B cell (primary cell): ENCODE measurements at places on chromosomes 1 and 21.

GRCh38 chr1:85580872-85581801 lies 576 bp downstream of the CCN1 start:
- peak; percentile 61 for DNase-seq

DNA sequence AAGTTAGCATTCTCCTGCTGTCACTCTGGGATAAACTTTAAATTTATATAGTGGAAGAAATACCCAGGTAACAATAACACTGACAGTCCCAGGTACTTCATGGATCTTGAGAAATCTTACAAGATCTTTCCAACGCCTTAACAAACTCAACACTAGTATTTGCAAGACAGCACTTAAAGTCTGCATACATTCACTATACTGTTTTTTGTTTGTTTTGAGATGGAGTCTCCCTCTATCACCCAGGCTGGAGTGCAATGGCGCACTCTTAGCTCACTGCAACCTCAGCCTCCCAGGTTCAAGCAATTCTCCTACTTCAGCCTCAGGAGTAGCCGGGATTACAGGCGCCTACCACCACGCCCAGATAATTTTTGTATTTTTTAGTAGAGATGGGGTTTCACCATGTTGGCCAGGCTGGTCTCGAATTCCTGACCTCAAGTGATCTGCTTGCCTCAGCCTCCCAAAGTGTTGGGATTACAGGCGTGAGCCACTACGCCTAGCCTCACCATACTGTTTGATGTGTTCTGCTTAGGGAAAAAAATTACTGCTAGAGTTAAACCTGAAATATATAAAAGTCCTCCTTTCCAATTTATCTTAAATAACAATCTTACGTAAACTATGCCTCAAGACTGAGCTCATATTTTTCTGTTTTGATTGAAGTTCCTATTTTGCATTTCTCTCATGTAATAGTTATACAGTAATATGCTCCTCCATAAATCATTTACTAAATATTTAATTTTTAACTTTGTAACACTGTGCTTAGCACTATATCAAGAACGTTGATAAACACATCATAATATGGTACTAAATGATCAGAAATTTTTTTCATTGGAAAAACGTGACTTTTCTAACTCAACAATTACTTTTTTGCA lies 17.5 kb downstream of the EYA3 start:
- no peak for DNase-seq

DNA sequence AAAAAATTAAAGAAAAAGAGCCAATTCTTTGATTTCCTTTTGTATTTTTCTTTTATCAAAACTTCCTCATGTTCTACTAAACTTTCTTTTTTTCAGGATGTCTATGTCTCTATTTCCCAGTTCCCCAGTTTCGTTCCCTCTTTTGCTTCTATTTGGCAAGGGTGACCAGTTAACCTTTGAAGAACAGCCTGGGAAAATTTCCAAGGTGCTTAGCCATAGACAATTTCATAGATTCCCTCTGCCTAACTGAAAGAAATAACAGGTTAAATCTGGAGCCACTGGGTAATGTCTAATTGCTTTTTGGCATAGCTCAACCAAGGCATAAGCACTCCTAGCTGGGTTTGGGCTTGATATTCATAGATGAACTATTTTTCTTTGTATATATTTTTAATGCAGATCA lies 272.3 kb downstream of the ADGRL2 start:
- DNase-seq, result no peak

DNA sequence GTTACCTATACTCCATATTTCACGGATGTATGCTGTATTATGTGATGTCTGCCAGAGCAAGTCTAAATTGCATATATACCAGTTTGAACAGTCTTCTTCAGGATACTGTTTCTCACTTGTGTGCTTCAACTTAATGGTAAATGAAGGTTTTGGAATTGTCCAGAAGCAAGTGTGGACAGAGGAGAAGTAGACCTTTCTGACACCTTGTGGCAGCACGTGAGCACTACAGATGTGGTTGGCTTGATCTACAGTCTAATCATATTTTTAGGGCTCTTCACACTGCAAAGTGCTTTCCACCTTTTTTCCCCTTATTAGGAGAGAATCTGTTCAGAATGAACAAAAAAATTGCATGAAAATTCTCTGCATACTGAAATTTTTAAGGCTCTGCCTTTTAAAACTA lies 10.9 kb downstream of the MORC3 start:
- peak; percentile 75 for DNase-seq

GRCh38 chr1:68496680-68497357 lies at the start of gene DEPDC1:
Gene DEPDC1 (minus strand): TSS chr1:68497082. CDS start chr1:68496999, 83 bp downstream.
- DNase-seq, result peak; percentile 75

- DNase-seq, result no peak
Measured at GRCh38 chr1:8211883-8212579, 105.9 kb upstream of the SLC45A1 start.

DNA sequence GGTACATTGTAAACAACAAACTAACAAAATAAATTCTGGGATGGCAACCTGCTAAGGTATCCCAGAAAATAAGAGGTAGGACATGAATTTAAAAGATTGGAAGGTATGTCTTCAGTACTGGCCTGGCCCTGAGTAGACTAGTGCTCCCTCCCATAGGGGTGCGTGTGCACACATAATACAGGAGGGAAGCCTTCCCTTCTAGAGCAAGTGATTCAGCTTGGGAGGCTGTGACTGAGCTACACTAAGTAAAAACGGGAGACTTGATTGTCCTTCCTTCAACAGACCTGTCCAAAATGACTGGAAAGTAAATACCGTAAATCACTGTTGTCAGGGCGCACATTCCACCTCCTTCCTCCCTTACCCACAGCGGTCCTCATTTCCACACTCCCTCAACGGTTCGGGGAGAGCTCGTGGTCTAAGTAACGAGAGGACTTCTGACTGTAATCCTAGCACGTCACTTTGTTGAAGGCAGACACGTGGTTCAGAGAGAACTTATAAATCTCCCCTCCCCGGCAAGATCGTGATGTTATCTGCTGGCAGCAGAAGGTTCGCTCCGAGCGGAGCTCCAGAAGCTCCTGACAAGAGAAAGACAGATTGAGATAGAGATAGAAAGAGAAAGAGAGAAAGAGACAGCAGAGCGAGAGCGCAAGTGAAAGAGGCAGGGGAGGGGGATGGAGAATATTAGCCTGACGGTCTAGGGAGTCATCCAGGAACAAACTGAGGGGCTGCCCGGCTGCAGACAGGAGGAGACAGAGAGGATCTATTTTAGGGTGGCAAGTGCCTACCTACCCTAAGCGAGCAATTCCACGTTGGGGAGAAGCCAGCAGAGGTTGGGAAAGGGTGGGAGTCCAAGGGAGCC lies at the start of gene TGFB2:
Gene TGFB2 (plus strand): TSS at position 523 of the 859 bp plus-strand sequence. CDS start 1,366 bp downstream, outside the sequence.
- peak; percentile 76 for DNase-seq

GRCh38 chr21:27557356-27557755 lies 590.5 kb upstream of the ADAMTS5 start:
- DNase-seq, result no peak

GRCh38 chr1:236685917-236686814 lies at the start of gene ACTN2:
Gene ACTN2 (plus strand): TSS chr1:236686499. CDS start chr1:236686674, 175 bp downstream.
- DNase-seq, result peak; percentile 51

DNA sequence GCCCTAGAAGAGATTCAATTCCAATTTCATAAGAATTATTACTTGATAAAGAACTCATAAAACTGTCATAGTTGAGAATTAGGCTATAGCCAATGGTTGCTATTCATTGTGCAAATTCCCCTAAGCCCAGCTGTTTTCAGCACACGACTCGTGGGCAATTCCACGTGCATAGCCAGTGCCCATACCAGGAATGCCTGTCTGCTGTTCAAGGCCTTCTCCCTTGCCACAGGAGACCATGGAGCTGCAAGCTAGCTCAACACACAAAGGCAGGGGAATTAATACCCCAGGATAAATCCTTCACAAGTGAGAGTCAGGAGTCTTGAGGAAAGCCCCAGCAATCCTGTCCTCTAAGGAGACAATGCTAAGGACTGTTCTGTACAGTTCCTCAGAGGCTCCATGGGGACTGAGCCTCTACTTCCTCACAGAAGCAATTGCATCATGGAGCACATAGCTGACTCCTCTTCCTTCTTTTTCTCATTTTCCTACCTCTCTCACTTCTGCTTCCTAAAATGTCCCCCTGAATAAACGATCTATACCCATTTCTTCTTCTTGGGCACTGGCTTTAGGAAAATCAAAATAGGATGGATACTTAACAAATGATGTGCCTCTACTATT lies 19.1 kb upstream of the CHRM3 start:
- DNase-seq, result no peak

GRCh38 chr1:211741116-211741515 lies 65.7 kb upstream of the NEK2 start:
- DNase-seq, result no peak

- no peak for DNase-seq
Measured at GRCh38 chr1:210709701-210710100, 381.0 kb downstream of the HHAT start.

GRCh38 chr1:89363196-89363595 lies 663 bp upstream of the GBP6 start:
- no peak for DNase-seq

- DNase-seq, result no peak
Measured at GRCh38 chr1:55957276-55957675, 622.1 kb downstream of the PLPP3 start.

DNA sequence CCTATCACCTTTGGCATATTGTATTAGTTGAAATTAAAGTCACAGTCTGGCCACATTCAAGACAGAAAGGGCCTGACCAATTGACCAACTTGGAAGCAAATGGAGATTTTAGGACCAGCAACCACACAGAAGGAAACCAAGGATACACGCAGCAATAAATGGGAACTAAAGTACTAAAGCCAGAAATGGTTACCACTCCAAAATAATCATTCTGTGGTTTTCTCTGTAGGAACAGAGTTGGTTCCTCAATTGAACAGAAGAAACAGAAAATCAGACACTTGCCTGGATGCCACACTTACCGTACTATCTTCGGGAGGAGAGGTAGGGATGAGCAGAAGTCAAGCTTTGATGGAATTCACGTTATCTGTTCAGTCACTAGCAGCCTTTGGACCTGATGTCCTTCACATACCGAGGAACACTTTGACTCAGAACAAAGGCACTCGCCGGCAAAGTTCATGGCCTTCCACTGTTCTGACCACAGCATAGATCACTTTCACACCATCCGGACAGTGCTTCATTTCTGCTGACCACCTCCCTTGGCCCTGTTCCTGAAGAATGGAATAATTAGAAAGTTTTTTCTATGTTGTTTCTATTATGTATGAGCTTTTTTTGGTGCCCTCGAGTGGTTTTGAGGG lies 96.9 kb downstream of the LPAR3 start:
- DNase-seq, result no peak

GRCh38 chr1:8276173-8276914 lies 41.6 kb upstream of the SLC45A1 start:
- no peak for DNase-seq

- DNase-seq, result no peak
Measured at GRCh38 chr1:230910755-230911117, 42.4 kb upstream of the C1orf198 start.

DNA sequence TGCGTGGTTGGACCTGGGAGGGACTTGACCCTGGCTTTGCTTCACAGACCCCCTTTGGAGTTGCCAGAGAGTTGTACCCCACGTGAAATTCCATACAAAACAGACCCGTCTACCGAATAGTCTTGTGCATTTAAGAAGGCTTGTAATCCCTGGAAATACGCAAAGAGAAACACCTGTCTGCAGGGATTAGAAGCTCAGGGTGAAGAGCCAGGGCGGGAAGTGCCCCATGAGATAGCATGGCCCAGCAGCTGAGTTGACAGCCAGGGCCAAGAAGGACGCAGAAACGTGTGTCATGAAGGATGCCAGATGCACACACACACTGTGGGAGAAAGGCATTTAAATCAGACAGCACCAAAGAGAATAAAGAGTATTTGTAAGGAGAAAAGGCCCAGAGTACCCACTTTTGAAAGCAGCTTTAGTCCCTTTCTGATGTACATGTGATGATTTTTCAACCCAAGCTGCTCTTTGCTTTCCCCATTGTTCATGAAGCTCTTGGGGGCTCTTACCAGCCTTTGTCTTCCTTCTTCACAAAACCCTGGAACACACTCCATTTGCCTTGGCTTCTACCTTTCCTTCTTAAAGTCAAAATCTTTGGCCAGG lies 46.6 kb downstream of the PCP4 start:
- DNase-seq, result no peak

- no peak for DNase-seq
Measured at GRCh38 chr1:63475761-63476160, 47.3 kb downstream of the ITGB3BP start.

DNA sequence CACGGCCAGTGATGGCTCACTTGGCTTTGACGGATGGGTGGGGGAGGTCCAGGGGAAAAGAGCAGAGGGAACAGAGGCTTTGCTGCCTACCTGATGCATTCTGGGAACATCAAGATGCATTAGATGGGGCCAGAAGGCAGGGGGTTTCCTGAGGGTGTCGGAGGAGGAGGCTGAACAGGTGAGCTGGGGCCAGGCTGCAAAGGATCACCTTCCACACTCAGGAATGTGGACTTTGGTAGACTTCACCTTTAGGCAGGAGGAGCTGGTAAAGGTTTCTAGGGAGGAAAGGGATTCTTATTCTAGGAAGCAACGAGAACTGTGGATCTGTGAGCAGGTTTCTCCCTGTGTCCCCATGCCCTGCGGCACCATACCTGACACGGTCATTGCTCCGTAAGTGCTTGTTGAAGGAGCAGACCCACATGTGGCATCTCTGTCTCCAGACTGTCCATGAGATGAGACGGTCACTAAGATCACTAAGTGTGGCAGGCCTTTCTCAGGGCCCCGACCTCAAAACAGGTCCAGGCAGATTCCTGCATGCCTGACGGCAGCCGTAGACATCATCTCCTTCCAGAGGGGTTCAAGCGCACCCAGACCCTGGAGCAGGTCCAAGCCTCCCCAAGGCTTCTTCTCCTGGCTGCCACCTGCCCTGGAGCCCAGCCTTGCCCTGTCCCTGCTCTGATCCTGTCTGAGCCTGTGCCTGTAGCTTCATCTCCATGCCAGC lies 89.1 kb upstream of the SLC25A33 start:
- no peak for DNase-seq

DNA sequence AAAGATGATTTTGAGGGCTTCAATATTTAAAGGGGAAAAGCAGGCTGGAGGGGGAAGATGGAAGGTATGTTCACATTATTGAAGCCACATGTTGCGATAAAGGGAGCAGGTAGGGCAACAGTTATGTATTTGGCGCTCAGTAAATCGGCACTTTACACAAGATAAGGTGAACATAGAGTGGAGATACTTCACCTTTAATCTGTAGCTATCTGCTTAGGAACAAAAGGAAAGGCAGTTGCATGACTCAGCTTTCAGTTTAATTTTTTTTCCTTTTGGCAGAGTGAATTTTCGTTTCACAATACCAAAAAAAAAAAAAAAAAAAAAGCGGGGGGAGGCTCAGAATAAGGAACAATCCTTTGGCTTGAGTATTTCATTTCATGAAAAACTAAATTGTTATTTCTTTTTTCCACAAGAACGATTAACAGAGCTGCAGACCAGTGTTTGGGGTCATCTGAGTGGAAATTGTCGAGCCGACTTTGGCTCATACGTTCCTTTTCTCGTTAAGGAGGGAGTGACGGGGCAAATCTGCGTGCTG lies 1.1 kb upstream of the COQ8A start:
- DNase-seq, result no peak

DNA sequence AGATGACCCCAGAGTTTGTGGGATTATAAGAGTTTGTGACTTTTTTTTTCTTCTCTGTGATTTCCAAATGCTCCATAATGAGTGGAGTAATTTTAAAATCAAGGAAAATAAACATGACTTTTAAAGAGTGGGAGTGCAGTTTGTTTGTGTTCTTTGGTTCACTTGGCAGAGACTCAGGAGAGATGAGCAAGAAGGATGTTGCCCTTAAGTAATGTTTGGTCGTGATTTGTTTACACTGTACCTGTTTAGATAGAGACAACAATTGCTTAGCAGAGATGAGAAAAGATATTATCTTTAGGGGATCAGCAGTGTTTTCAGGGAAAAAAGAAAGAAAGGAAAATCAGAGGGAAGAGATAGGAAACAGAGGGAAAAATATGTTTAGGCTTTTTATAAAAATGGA lies 170.8 kb downstream of the ADSS2 start:
- no peak for DNase-seq

GRCh38 chr1:86082183-86082582 lies 74.4 kb downstream of the COL24A1 start:
- no peak for DNase-seq
